ENCODE measurements at places on chromosomes 6 and 20. TPM values are rescaled to one million over a fixed set of nuclear protein-coding genes. Genes with fewer than 3 reads are reported as not detected.

DNA sequence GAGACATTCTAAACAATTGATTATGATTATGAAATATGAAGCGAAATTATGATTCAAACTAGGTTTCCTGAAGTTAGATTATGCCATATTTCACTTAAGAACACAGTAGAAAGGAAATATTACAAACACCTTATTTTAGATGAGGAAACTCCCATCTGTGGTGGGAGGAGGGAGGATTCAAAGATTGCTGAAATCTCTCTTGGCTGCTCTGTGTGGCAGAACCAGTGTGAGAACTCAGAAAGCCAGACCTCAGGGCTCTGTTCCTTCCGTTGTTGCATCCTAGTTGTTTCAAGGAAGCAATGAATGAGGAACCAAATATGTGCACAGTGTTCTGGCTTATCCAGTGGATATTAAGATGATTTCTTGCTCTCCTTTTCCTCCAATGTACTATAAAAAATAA, 2.1 kb downstream of the TAAR5 start:
- DNase-seq = no peak

DNA sequence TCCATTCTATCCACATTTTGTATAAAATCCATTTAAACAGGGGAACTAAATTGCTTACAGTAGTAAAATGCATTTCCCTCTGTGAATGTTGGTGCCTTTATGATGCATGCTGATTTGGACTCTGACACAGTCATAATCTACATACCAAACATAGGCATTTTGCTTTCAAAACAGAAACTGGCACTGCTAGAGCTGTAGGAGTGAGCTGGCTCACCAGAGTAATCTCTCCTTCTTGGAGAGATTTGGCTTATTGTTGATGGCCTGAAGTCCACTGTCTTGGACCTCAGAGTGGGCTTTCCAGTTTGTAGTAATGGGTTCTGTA, 363.2 kb upstream of the FLRT3 start:
- DNase-seq = no peak

GRCh38 chr6:158222066-158222465, 53.9 kb downstream of the GTF2H5 start:
- no peak for DNase-seq

- DNase-seq = no peak
These were observed 60.6 kb downstream of the IGF2R start for GRCh38 chr6:160029525-160029924.

GRCh38 chr20:4957939-4958362, 43.4 kb downstream of the SLC23A2 start:
- no peak for DNase-seq

GRCh38 chr20:36957875-36958667, 6.6 kb upstream of the SAMHD1 start:
- no peak for DNase-seq

Gene BTNL2
- not detected for total RNA-seq

Gene MOXD1
- 1.3 TPM for total RNA-seq

GRCh38 chr6:30640481-30640880, 6.5 kb upstream of the C6orf136 start:
- no peak for DNase-seq

DNA sequence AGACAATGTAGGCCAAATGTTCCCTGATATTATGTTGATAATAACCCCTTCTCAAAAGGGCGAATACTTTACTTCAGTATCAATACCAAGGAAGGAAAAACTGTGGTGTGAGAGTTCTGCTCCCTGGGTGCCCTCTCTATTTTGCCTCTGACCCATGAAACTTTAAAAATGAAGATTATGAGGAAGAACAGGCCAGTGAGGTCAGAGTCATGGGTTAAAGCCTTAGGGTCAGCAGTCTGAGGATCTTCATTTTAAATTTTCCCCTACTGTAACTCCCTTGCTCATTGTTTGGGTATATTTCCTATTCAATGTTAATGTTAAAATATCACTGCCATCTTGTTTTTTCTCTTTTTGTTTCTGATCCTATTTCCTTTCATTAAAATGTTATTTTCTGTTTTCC, 47.9 kb downstream of the PRKN start:
- DNase-seq = no peak

DNA sequence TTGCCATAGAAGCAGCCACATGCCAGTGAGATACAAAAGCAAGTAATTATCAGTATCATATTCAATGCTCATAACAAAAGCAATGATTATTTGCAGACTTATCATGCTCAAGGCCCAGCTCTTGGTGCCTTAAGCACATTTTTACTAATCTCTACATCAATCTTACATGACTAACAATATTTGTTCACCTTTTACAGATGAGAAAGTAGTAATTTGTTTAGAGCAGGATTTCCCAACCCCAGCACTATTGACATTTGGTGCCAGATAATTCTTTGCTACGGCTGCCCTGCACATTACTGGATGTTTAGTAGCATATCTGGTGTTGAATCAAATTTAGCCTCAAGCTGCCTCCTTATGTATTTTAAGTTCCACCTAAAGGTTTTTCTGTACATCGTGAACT, 19.0 kb upstream of the DOK5 start:
- DNase-seq = peak; percentile 83

GRCh38 chr6:17035257-17036064, 66.4 kb upstream of the STMND1 start:
- no peak for DNase-seq

GRCh38 chr20:45969712-45970634, 2.0 kb downstream of the ZNF335 start:
- peak; percentile 44 for DNase-seq

DNA sequence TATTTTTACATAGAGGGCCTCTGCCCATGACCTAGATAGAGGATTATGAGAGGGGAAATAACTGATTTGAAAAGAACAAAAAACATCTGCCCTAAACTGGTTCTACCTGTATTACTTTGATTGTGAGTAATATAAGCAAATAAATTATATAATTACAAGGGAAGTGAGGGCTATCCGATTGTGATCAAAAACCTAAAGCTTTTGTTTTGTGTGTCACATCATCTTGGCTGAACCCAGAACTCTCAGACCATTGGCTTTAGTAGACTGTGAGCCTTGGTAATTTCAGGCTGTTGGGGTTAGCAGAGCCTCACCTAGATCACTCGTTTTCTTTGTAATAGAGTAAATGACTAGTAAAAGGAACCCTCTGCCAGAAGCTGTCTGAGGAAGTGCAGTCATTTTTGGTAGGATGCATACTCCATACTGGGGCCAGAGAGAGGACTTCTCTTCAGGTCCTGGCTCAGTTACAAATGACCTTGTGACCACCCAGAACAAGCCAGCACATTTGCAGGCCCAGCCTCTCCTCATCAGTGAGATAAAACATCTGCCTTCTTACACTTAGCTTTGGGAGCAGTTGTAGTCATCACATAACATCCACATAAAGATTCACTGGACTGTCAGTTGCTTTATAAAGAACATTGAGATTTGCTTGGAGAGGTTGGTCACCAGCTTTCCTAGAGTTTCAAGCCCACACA, 13.5 kb downstream of the STK35 start:
- DNase-seq = peak; percentile 60

- DNase-seq = no peak
These were observed 1.6 kb upstream of the TFAP2B start for GRCh38 chr6:50816947-50817645.
